ENCODE measurements at places on chromosomes 4 and X.

DNA sequence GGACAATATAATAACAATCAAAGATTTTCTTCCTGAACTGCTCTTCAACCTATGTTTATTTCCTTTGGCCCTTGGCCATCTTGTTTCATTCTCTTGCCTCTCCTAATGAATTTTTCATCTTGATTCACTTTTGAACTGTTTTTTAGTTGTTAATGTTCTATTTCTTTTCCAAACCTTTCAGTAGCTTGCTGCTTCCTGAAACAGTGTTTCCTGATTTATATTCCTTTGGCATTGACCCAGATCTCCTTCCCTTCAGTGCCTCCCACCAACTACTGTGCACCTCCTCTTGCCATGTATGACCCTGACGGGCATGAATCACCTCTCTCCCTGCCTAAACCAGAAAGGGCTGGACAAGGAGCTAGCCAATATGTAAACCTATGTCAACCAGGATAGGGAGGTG, 25.6 kb upstream of the SPP1 start:
- DNase-seq: no peak

DNA sequence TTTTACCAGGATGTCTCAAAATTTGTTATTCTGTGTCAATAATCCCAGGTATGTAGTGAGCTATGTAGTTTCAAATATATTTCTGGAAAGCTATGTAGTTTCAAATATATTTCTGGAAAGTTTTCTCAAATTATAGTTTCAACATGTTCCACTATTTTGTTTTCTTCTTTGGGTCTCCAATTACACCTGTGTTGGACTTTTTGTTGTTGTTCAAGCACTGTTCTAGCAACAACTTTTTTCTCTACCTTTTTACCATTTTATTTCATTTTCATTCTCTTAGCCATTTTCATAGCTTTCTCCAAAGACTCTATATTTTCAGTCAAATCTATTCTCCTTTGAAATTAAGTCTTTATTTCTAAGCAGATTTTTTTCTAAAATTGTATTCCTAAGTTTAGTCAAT, 88.4 kb downstream of the LCORL start:
- DNase-seq: no peak

GRCh38 chr4:30756553-30756952, 36.4 kb downstream of the PCDH7 start:
- DNase-seq: no peak

DNA sequence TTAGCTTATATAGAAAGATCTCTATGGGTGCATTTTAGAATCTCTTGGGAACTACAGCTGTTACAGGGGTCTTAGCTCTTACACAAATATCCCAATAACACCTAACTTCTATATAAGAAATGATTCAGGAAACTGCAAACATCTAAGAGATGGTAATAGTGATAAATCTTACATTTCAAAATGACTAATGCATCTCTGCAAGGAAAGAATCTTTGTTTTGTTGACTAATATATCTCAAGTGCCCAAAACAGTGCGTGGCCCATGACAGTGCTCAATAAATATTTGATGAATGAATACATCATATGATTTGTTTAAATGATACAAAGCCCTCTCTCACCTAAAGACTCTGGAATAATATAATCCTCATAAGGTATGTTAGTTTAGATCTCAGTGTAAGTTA, 47.5 kb downstream of the CENPE start:
- DNase-seq: no peak

- DNase-seq: peak; percentile 16
Measured at GRCh38 chr4:86359944-86360478, at the start of gene MAPK10. Gene MAPK10, minus strand, starts transcription at chr4:86360053.
